GM23338 (cell line): ENCODE measurements at places on chromosomes 5 and 9.

- DNase-seq, result no peak
These were observed 31.5 kb upstream of the ALDH1A1 start for GRCh38 chr9:72984226-72984947.

GRCh38 chr9:86491468-86492266, 137.5 kb upstream of the TUT7 start:
- no peak for DNase-seq

GRCh38 chr9:5361326-5362010, 21.8 kb upstream of the RLN1 start:
- peak; percentile 33 for DNase-seq

DNA sequence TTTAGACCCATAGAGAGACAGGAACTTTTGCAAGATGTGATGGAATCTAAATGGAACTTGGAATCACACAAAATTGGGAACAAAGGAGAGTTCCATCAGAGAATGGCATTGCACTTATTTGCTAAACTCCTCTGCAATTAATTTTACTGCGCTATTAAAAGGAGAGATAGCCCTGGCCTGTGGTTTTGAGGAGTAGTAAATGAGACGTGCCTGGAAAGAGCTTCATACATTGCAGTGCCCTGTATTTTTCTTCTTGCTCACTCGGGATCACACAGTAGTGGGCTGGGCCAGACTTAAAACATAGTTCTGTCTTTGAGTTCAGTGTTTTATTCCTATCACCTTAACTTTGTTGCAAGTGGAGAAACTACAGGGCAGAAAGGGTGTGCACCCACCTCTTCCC, 94.4 kb upstream of the SLC27A6 start:
- DNase-seq, result no peak

GRCh38 chr9:970151-970996, 6.1 kb upstream of the DMRT3 start:
- DNase-seq, result peak; percentile 65

DNA sequence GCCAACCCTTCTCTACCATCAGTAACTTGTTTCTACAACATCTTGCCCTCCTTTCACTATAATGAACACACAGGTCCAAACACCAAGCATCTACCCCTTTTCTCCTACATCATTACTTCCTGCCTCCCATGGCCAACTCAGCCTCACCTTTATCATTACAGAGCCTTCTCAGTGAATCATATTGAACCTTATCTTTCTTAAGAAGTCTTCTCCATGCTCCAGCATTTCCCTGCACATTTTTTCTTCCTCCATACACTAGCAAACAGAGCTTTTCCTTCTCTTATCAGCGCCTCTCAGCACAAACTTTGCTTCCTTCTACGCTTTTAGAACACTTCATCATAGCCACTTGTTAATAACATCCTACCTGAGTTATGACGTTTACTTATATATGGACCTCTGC, 148.2 kb downstream of the ARL15 start:
- no peak for DNase-seq

- DNase-seq, result no peak
These were observed 72.0 kb upstream of the PAPPA start for GRCh38 chr9:116081435-116082115.

- DNase-seq, result no peak
These were observed 27.8 kb upstream of the LAMC3 start for GRCh38 chr9:130981002-130981755.

GRCh38 chr9:112831969-112832368, 58.7 kb downstream of the SLC46A2 start:
- DNase-seq, result no peak

DNA sequence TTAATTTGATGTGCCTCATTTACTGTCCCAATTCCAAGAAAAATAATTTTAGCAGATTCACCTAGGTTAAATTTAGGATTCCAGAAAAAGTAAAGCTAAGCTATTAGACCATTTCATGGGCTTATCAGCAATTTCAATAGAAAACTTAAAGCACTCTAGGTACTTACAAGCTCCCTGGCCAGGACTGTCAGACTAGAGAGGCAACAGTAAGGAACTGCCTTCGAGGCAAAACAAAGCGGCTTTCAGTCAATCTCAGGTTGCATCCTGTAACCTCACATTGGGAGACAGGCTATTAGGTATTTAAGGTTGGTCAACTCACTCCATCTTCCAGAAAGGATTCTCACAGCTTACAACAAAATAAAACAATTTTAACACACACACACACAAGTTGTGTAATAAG, 48.7 kb upstream of the FSD1L start:
- DNase-seq, result peak; percentile 60

- DNase-seq, result no peak
These were observed 91.8 kb upstream of the TNC start for GRCh38 chr9:115209601-115210306.

GRCh38 chr9:116733010-116733641, 46.0 kb downstream of the TRIM32 start:
- DNase-seq, result no peak

- DNase-seq, result peak; percentile 82
These were observed 34.0 kb downstream of the PUM3 start for GRCh38 chr9:2809692-2810419.

GRCh38 chr5:14229181-14229580, 86.0 kb downstream of the TRIO start:
- no peak for DNase-seq

DNA sequence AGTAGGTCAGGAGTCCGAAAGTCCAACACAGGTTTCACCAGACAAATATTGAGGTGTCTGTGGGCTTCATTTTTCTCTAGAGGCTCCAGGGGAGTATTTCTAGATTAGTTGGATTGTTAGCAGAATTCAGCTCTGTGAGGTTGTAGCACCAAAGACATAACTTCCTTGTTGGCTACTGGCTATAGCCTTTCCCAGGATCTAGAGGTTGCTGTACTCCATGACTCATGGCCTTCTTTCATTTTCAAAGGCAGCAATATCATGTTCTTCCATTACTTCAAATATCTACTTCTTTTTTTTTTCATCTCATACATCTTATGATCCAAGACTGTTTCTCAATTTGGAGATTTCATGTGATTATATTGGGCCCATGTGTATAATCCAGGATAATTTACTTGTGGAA, 404.0 kb upstream of the FAM174A start:
- no peak for DNase-seq

GRCh38 chr5:164748861-164749260, 1243.4 kb downstream of the MAT2B start:
- DNase-seq, result no peak

GRCh38 chr5:127517110-127517479, 345 bp upstream of the PRRC1 start:
- no peak for DNase-seq

DNA sequence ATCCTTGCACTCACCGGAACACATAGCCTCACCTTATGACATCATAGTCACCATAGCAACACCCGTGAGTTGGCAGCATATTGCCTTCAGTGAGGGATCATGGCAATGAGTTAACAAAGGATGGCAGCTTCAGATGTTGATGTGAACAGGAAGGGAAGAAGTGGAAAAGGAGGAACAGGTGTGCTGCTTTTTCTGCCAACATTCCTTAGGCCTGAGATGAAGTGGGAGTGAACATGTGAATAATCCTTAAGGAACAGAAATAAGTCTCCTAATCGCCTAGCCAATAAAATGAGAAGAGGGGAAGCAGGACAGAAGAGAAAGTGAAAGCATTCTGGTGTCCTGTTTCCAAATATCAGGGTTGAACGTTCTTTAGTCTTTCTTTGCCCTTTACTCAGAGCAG, 360.0 kb downstream of the BRINP1 start:
- DNase-seq, result peak; percentile 6

DNA sequence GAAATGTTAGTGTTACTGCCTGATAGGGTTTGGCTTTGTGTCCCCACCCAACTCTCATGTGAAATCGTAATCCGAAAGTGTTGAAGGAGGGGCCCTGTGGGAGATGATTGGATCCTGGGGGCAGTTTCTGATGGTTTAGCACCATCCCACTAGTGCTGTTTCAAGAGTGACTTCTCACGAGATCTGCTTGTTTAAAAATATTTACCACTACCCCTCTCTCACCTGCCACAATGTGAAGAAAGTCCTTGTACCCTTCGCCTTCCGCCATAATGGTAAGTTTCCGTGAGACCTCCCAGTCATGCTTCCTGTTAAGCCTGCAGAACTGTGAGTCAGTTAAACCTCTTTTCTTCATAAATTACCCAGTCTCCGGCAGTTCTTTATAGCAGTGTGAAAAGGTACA, 2.6 kb upstream of the RFX3 start:
- DNase-seq, result no peak

GRCh38 chr9:108093773-108094675, 604.5 kb upstream of the KLF4 start:
- no peak for DNase-seq

DNA sequence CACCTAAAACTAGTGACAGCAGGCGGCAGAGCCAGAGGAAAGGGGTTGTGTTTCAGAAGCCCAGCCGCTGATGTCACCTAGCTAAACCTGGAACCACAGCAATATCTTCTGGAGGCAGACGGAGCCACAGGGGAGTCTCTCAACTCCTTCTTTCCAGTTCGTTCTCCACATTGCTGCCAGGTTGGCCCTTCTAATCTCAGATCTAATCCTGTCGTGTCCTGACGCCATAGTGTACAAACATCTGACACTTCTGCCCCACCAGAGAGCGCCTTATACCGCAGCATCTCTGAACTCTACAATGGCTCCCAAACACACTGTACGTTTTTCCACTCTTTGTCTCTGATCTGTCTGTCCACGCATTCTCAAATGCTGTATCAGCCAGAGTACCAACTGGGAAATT, 240.0 kb downstream of the SMARCA2 start:
- peak; percentile 9 for DNase-seq

DNA sequence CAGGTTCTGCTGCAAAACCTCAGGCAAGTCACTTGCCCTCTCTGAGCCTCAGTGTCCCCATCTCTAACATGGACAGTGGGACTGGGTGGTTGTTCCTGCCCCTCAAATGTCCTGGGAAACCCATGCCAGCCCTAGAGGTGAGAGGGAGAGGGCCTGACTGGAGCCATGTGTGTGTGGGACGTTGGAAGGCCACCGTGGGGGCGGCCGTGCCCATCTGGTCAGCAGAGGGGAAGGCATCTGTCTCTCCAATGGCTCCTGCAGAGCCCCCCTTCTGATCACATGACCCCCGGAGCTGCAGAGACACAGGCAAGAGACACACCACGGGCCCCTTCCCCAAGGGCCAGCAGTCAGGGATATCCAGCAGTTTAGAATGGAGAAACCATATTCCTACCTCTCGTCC, 1.7 kb downstream of the DNM1 start:
- DNase-seq, result no peak

DNA sequence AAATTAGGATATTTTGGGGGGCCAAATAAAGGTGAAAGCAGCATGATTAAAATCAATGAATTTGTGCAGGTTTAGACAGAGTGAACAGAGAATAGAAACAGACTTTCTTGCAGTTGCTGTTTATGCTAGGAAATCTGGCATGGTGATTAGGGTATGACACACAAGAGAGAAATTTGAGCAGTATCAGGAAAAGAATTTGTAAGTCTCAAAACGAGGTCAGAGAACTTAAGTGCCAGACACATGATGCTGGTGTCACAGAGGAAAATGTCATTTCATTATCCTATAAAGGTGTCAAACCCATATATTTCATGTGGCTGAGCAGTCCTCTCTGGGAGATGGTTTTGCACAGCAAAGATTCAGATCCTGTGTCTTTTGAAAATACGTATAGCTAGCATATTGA, 15.7 kb downstream of the LVRN start:
- DNase-seq, result no peak

DNA sequence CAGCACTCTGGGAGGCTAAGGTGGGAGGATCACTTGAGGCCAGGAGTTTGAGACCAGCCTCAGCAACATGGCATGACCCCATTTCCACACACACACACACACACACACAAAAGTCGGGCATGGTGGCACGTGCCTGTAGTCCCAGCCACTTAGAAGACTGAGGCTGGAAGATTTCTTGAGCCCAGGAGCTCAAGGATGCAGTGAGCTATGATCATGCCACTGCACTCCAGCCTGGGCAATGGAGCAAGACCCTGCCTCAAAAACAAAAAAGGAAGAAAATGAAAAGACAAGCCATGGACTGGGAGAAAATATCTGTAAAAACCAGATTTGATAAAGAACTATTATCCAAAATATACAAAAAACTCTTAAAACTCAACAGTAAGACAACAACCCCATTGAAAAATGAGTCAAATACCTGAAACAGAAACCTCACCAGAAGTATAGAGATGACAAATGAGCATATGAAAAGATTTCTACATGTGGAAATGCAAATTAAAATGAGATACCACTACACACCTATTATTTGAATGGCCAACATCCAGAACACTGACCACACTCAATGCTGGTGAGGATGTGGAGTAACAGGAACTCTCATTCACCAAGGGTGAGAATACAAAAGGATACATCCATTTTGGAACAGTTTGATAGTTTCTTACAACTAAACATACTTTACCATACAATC, 24.7 kb downstream of the DNAJA1 start:
- no peak for DNase-seq

- no peak for DNase-seq
These were observed 775.8 kb downstream of the EFNA5 start for GRCh38 chr5:106894964-106895363.
